T-helper 1 cell (primary cell): ENCODE measurements at places on chromosomes 13 and 19.

DNA sequence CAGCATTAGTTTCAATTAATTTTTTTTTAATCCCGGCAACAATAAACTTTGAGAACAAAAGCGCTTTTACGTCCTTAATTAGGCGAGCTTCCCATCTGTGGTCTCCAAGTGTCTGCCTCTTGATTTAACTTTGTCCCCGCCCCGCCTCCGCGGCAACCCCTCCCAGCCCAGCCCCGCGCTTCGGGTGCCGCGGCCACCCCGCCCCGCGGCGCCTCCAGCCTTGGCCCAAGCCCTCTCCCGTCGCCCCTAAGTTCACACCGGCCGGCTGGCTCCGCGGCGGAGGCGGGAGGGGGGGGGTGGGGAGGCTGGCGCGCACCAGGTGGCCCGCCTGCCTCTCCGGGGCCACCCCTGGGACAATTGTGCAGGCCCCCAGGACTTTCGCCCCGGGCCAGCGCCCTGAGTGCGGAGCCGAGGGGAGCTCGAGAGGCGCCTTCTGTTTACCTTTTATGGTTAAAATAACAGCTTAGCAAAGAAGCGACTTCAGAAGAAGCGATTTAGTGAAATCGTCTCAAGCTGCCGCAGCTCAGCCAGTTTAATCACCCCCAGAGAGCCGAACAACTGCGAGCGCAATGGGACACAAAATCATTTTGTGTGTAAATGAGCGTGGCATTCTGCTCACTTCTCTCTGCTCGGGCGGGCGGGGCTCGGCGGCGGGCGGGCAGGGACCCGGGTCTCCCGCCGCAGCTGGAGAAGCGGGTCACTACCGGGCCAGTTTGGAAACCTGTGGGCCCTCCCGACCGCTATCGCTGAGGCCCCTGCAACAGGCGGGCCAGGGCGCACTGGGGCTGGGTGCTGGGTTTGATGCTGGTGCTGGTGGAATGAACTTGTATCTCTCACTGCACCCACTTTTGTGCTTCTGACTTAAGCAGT is 1.4 kb downstream of the KCTD15 start:
- DNase-seq: no peak

DNA sequence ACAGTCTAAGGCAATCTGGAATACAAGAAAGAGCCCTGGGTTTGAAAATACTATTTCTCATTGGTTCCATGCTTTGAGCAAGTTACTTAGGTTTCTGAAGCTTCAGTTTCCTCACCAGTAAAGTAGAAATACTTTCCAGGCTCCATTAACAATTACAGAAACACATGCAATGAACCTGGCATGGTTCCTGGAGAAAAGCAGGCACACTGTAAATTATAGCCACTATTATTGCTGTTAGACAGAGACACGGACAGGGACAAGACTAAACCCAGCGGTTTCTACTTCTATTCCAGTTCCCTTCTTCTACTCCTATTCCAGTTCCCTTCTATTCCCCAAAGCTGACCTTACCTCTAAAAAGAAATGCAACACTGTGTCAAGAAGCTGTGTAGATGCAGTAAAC is 41.2 kb downstream of the MIPEP start:
- DNase-seq: no peak

DNA sequence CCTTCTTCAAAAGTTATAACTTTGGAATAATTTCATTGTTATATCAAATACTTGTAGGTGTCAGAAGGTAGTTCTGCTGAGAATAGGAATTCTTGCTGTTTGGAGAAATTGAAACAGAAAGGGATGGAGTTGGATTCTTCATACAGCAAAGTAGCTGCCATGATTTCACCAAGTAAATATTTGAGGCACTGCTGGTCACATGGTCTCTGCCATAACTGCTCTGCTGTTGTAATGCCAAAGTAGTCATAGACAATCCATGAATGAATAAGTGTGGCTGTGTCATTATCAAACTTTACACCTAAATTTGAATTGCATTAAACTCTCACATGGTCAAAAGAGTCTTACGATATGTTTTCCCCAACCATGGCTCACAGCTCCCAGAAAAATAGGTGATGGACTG is 308.6 kb downstream of the GPC6 start:
- DNase-seq: no peak

GRCh38 chr13:68940049-68940448 is 1167.6 kb upstream of the ATXN8OS start:
- no peak for DNase-seq

GRCh38 chr19:14510311-14511228 is 7.6 kb downstream of the DNAJB1 start:
- DNase-seq: no peak

DNA sequence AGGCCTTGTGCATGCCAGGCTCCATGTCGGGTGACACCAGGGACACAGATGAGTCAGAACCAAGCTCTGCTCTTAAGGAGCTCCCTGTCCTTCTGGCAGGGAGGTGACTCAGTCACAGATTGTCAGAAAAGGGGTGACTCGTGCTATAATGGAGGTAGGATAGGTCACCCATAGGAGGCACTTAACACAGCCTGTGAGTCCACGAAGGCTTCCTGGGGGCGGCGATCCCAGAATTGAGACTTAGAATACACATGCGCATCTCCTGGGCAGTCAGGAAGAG is 19.6 kb downstream of the FUZ start:
- DNase-seq: no peak
